ENCODE measurements at places on chromosomes 6 and 20.

GRCh38 chr6:101226677-101227135 lies 166.8 kb upstream of the GRIK2 start:
- DNase-seq = no peak

DNA sequence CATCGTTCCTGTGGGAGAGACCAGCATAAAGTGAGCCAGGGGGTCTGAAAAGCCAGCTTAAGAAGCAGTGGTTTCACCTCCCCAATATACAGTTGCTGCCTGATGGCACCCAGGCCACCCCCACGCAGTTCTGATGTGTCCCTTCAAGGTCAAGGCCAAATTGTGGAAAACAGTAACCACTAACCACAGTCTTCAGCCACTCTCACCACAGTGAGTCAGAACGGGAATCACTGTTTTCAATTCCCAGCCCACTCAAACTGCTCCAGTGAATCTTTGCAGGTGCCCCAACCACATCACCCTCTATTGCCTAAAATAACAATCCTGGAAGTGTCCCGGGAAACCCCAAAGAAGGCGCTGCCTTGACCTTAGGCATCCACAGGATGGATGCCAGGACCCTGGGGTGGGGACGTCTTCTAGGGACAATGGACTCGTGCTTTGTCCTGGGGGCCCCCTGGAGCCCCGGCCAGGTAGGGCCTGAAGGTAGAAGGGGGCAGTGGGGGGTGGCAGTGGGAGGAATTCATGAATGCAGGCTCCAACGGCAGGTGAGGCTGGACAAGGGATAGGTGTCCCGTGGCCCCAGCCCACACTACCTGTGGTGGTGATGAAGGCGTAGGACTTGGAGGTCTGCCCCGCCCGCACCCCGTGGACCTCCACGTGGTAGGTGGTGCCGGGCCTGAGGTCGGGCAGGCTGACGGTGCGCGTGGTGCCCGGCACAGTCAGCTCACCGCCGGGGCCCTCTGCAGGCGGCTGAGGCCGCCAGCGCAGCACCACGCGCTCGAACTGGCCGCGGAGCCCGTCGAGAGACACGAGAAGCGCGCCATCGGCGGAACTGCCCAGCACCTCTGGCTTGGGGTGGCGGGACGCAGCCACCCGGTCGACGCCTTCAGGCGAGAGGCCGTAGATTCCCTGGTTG lies 22.2 kb downstream of the TNXB start:
- DNase-seq = no peak

GRCh38 chr20:49980140-49981008 lies 2.4 kb upstream of the SNAI1 start:
- DNase-seq = no peak

GRCh38 chr6:79040083-79040482 lies 38.0 kb downstream of the PHIP start:
- no peak for DNase-seq

DNA sequence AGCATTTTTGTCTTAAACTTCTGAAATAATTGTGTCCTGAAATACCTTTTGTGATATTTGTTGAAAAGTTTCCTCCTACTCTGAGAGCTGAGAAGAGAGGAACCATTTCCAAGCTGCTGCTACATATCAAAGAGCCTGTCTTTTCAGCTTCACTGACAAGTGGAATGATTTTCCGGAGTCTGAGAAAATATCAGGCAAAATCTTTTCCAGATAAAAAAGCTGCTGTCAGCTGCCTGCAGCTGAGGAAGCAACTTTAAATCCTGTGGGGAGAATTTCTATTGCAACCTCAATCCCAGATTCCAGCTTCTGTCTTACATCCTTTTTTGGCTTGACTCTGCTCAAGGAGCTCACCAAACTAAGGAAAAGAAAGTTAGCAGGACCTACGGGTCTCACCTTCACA lies 904.3 kb downstream of the PHF3 start:
- no peak for DNase-seq

GRCh38 chr6:3190056-3190455 lies 32.7 kb upstream of the TUBB2A start:
- no peak for DNase-seq

DNA sequence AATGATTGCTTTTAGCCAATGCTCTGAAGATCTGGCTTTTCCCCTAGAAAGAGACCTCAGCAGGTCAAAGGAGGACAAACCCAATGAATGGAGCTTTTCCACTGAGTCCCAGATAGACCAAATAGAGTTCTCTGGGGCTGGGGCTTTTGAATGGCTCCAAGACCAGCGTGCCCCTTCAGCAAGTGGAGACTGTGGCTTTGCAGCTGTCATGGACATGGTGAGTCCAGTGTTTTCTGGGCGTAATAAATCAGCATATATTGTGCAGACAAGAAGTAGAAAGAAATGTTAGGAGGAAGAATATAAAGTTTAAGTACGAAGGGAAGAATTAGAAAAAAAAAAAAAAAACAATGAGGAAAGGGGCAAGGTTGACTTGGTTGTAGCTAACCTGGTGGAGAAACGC lies 28.1 kb downstream of the ULBP1 start:
- no peak for DNase-seq

DNA sequence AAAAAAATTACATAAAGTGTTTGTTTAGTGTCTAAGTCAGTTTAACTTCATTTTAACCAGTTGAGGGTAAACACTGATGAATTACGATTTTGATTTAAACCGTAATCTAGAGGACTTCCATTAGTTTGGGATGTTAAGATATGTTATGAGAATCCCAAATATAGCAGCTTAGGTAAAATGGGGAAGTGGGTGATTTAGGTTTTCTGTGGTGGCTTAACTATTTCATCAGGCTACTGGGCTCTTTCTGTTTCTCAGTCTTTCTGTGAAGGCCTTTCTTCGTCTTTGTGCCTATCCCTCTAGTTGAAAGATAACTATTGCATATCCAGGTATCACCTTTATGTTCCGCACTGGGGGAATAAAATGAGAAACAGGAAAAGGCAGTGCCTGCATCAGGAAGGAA lies 27.9 kb downstream of the CENPW start:
- no peak for DNase-seq

DNA sequence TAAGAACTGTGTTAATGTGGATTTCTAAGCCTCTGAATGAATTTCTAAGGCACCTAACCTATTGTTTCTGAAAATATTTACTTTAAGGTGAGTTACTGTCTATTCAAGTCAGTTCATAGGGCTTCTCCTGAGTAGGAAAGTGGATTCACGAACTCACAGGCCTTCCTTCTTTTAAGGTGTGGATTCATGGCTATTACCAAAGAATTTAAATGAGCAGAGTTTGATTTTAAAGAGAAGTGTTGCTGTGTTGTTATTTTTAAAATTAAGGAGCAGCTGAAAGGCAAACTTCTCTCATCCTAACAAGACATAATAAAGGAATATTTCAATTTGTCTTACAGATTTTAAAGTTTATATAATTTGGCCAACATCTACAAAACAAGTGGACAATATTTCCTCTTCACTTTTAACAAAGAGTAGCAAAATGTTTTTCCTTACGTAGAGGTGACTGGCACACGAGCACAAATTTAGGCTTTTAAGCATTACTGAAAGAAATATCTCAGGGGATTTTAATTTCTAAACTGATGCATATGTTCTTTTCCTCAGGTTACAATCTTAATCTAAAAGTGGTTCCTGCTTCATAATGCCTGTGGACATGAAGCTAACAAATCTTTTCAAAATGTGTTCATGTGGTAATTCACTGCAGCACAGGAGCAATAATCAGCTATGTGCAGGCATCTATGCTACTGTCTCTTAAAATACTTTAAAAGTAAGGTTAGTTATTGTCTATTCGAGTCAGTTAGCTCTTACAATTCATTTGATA lies 602 bp upstream of the TSPYL4 start:
- DNase-seq = no peak

GRCh38 chr6:26017632-26017966 lies 55.0 kb downstream of the TRIM38 start:
- DNase-seq = no peak

GRCh38 chr6:154754152-154754551 lies 20.9 kb downstream of the SCAF8 start:
- DNase-seq = no peak

DNA sequence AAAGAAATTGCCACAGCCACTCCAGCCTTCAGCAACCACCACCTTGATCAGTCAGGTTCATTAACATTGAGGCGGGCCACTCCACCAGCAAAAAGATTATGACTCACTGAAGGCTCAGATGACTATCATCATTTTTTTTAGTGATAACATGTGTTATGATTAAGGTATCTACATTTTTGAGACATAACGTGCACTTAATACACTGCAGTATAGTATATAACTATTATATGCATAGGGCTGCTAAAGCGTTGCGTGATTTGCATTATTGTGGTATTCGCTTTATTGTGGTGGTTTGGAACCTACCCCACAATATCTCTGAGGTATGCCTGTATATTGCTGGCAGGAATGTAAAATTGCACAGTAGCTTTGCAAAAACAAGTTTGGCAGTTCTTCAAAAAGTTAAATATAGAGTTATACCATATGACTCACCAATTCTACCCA lies 6.8 kb upstream of the RIPK1 start:
- no peak for DNase-seq

DNA sequence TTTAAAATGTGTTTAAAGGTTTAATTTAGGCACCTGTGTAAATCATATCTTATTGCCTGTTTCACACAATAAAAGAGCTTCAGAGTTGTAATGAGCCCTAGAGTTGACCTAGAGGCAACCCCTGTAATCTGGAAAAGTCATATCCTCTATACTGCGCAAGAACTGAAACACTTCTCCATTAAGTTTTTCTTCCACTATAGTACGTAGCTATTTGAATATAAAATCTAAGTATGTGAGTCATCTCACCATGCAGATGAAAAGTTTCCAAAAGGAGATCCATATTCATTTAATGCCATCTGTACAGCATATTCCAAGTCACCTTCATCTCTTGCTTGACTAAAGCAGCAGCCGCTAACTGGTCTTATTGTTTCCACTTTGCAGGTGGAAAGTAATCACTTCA lies 26.0 kb upstream of the TAAR1 start:
- DNase-seq = no peak

GRCh38 chr20:45077559-45077958 lies 23.4 kb downstream of the KCNS1 start:
- no peak for DNase-seq

DNA sequence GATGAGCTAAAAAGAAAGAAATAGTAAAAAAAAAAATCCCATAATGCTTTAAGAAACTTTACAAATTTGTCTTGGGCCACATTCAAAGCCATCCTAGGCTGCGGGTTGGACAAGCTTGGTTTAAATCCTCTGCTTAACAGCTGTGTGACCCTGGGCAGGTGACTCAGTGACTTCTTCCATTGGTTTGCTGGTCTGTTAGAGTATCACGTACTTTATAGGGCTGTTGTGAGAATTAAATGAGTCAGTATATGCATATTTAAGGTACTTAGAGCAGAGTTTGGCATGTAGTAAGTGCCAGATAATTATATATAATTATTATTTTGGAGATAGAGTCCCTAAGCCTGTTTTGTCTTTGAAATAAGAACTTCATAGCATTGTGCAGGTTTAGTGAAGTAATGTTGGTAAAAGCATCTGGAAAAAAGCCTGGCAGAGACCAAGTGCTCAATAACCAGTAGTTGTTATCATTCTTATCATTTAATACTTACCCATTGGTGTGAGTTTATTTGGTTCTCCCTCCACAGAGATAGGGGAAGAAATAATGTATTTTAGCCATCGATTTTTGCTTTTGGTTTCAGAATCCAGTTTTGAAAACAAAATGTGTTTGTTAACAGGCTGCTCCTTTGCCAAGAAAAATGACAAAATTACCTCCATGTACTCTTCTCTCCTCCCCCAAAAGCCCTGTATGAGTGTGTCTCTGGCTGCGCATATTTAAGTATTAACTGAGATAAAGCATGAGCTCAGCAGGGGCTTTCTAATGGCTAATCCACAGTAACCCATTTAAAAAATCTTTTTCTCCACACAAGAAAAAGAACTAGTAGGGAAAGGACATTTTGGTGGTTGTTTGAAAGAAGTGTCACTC lies 67.2 kb downstream of the FOXO3 start:
- no peak for DNase-seq

- DNase-seq = no peak
These were observed 323.8 kb upstream of the JARID2 start for GRCh38 chr6:14921878-14922671.

- DNase-seq = no peak
These were observed 27.4 kb downstream of the GDAP1L1 start for GRCh38 chr20:44274303-44275017.

GRCh38 chr6:132933090-132933489 lies 118.7 kb downstream of the RPS12 start:
- DNase-seq = no peak

GRCh38 chr20:39029364-39029763 lies 67.2 kb downstream of the DHX35 start:
- no peak for DNase-seq
